Tongue (tissue), 3 donors: ENCODE measurements at places on chromosomes 6 and 20.

DNA sequence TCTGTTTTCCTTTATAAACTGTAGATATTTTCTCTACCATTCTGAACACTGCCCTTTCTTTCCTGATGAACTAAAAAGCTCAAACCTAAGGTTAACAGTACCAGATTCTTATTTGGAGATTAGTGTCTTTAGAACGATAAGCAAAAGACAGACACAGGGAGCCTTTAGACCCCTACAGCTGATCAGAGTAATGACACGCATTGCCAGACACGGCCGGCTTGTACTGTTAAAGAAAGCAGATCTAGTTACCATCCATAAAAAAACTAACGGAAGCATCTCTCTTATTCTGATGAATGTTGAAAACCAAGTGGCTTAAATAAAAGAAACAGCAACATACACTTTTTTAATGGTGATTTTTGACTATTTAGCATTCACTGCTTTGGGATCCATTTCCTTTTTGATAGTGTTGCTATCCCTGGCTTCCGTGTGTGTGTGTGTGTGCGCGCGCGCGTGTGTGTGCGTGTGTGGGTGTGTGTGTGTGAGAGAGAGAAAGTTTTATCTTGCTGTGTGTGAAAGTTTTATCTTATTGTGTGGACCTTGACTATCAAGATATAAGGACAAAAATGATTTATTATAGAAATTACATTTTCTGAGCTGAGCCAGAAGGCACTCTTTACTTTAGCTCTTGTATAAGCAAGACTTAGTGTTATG, 95.6 kb upstream of the SLC35B3 start:
- peak; percentile 16 for DNase-seq

DNA sequence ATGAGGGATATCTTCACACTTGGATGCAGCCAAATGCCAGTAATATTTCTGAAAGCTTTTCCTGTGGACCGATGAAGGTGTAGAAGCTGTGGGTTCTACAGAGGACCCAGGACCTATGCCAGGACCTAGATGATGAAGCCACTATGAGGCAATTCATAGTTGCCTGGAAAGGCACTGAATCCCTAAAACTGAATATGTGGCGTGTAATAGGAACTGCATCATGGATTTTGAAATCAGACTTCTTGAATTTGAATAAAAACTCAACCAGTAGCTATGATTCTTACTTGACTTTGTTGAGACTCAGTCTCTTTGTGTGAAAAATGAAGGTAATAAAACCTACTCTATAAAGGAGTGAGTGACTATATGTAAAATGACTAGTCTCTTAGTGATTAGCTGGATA, 89.9 kb upstream of the SGK1 start:
- no peak for DNase-seq

DNA sequence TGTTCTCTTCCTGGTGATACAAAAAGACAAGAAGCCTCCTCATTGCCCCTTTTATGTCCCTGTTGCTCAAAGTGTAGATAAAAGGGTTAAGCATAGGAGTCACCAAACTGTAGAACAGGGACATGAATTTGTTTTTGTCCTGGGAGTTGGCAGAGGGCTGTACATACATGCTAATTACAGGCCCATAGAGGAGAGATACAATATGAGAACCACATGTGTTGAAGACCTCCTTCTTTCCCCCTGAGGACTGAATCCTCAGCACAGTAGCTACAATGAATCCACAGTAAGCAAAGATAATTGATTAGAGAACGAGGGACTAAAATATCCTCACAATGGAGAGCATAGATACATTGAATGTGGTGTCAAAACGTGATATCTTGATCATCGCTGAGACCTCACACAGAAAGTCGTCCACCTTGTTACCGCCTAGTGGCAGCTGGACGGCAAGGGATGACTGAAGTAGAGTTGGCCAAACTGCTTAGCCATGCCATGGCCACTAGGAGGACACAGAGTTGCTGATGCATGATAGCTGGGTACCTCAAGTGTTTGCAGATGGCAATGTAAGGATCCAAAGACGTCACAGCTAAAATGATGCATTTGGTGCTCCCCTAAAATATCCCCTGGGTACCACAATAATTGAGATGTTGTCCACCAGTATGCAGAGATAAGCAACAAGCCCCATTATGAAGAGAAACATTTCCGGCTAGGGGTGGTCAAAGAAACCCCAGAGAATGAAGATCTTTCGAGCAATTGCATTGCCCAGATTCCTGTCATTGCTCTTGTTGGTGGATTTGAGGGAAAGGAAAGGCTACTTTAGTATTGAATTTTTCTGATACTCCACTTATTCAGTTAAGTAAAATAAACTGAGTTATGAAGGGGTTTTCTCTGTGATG, 15.0 kb downstream of the OR2B3 start:
- peak; percentile 5 for DNase-seq

GRCh38 chr6:117034971-117035370, 157.9 kb downstream of the RFX6 start:
- DNase-seq, result peak; percentile 80

- no peak for DNase-seq
Measured at GRCh38 chr6:129120856-129121638, 238.1 kb downstream of the LAMA2 start.

DNA sequence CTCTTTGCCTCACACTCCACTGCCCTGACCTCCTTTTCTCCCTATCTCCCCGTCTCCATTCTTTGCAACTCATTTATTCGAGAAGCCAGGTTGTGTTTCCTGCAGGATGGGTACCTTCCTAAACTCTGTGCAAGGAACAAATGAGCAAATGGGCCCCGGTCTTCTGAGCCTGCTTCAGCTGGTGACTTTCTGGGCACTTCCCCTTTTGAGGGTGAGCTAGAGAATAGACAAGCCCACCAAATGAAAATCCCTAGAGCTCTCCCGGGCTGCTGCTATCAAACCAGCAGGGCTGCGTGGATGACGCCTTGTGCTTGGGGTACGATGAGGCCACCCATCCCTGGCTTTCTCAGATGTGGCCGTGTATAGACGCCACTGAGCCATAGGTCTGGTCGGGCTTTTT, 91.0 kb upstream of the FOXA2 start:
- no peak for DNase-seq

DNA sequence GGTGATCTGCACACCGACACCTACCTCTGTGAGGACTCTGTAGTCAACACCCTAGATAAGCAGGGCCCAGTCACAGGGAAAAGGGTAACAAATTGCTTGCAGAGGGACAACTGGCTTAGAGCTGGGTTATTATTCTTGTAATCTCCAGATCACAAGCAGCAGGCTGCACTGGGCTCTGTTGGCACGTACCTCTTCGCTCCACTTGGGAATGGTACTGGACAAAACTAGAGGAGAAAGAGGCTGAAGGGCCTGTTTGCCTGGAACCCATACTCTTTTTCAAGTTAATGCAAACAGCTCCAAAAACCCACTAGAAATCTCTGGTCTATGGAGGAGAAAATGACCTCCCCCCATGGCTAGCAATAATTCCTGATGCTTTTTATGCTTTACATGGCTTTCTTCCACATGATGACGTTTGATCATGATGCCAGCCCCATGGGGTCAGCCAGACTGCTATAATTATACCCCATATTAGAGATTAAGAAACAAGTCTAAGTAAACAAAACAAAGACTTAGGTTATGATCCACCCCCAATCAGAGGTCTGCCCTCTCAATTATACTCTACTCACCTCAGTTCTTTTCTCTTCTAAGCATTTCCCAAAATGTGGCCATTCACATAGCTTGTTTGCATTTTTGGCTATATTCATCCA, 190.0 kb downstream of the UNC5CL start:
- no peak for DNase-seq

- DNase-seq, result no peak
Measured at GRCh38 chr6:5279891-5280338, 18.6 kb downstream of the FARS2 start.

DNA sequence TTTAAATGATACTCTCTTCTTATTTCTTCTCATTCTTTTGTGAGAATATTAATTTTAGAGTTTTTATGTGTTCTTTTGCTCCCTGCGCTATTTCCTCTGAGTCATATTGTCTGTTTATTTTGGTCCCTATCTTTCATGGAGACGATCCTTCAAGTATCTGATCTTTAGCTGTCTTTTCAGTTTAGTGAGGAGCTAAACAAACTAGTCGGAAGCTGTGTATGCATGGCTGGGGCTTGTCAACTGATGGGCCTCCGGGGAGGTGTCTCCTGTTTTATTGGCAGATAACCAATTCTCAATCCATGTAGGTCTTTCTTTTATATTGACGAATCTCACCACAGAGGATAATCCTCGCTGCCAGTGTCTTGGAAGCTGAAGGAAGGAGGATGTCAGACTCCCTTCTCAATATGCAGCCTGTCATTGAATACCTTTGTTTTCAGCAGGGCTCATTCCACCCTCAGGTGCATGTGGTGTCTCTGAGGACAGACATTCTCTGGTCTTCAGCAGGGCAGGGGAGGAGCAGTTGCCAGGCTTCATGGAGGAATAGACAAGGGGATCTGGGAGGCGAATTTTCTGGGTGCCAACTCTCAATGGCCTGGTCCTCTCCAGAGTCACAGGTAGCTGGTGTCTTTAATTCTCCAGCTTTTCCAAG, 64.9 kb downstream of the RNF182 start:
- DNase-seq, result no peak

GRCh38 chr6:121335087-121336008, 1.1 kb upstream of the TBC1D32 start:
- no peak for DNase-seq

GRCh38 chr20:17785007-17785406, 85.2 kb downstream of the BANF2 start:
- no peak for DNase-seq

GRCh38 chr6:83155794-83156193, 37.3 kb downstream of the PGM3 start:
- DNase-seq, result no peak

DNA sequence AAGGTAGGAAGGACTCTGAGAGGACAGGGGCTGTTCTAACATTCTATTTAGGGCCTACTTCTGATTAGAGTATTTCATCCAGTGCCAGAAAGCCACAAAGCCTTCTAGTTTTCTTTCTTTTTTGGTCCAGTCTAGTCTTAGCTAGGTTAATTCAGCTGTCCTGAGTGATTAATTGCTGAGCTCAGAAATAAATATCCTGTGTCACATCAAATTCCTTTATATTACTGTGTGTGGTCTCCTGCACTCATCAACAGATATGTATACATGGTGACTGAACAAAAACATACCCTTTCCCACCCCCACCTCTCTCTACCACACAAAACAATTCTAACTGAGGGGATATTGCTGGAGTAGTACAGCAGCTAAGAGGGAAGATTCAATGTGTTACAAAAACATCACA, 601.5 kb upstream of the NRSN1 start:
- no peak for DNase-seq

DNA sequence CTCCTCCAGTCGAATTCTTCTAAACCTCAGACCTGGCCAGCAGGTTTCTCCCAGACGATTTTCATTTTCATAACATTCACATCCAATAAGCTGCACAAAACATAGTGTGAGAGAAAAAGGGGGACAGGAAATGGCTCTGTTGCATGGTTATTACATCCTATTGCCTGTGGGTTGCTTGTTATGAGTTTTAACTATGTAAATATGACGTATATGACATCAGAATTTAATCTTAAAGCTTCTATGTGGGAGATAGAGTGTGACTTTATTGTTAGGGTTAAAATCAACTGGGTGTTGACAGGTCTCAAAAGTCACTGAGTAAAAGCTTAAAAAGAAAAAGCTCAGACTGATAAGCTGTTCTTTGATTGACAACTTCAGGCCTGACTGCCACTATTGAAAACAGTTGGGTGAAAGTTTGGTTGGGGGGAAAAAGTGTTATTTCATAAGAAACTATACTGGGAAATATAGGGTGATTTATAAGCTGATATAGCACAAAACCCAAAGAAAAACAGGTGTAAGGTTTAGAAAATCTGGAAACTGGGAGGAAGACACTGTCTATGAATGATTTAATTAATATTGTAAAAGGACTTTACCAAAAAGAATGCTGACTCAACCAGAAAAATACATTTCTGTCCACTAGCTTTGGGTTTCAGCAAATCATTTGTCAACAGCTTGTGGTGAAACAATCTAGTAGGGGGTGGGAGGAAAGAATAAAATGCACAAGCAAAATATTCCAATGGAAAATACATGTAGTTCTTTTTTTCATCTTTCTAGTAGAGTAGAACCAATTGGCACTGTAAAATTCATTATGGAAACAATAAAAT, 134.1 kb upstream of the CEP162 start:
- no peak for DNase-seq

DNA sequence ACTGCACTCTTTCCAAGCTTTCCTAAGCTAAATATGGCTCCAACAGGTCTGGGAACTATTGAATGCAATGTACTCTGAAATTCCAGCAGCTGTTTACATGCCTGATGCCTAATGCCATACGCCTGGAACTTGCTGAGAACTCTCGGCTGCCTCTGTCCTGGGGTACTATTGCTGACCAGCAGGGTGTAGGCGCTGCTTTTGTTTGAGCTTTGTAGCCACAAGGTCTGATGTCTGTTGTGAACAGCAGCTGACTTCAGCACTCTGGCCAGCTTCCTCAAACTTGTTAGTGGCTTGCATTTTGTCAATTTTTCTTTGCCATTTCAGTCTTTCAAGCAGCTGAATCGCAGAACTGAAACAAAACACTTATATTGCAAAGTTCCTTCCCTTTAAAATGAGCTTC, 26.7 kb downstream of the SAYSD1 start:
- peak; percentile 83 for DNase-seq

DNA sequence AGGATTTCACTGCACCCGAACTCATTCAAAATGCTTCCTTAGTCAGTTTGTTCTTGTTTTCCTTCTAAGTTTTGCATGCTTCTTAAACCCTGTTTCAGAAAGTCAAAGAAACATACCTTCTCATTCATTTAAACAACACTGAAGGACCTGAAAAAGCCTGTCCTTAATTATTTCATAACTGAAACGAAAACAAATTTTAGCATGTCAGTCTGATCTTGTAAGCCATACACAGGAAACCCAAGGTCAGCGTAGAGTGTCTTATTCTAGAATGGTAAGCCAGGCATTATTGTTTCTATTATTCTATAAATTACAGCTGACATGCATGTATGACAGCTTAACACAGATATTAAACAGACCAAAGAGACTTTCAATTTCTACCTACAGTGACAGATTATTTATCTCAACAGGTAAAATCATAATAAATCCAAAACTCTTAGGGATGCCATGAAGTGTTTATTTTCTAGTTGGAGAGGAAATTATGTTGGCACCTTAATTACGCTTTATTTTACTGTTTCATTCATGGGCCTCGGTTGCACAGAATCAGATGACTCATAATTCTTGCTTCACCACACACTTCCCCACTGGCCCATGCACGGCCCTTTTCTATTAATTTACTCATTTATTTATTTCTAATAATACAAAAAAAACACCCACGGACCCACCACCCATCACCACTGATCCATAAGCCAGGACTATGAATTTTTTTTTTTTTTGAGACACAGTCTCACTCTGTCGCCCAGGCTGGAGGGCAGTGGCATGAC, 39.3 kb upstream of the DUSP22 start:
- DNase-seq, result no peak

DNA sequence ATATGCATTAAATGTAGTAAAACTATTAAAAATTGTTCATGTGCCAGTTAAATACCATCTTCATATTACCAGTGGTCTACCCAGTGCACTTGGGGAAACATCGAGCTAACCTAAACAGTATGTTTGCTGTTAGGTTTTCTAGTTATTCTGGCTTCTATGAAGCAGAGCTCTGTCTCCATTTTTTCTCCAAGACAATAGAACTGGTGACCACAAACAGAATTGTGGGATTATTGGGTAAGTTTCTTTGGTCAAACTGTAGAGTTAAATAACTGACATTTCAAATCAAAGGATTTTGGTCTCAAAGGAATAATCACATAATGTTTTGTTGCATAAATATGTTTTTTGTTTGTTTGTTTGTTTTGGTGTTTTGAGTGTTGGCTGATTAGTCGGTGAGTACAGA, 40.5 kb upstream of the EDN3 start:
- DNase-seq, result no peak

- DNase-seq, result peak; percentile 96
Measured at GRCh38 chr6:125986301-125987025, at the start of gene TRMT11. TSS of gene TRMT11 (plus strand) at chr6:125986540. CDS start at chr6:125986551, 11 bp downstream.
